Dermis blood vessel endothelial cell (primary cell): ENCODE measurements at places on chromosomes 3 and 15. TPM values are rescaled to one million over a fixed set of nuclear protein-coding genes. Genes with fewer than 3 reads are reported as not detected.

Gene CLRN1
- not detected in 2 replicates for total RNA-seq

Gene SLC24A5
- not detected in 2 replicates for total RNA-seq

Gene GUCA1C
- total RNA-seq, result 0.19 TPM in 1 of 2 replicates, not detected in the other

Gene NR2E3
- 0.05 TPM in 1 of 2 replicates, not detected in the other for total RNA-seq

Gene DOCK3
- under 0.01 TPM in 1 of 2 replicates, not detected in the other for total RNA-seq

Gene DNAJC17
- total RNA-seq, result 21.6 and 61.4 TPM in 2 replicates

Gene HTR3E
- not detected in 2 replicates for total RNA-seq

Gene ZNF717
- 9.3 and 9.7 TPM in 2 replicates for total RNA-seq

Gene GOLGA6L10
- total RNA-seq, result 0.17 and 0.65 TPM in 2 replicates

Gene CFAP91
- 0.14 and 0.34 TPM in 2 replicates for total RNA-seq

Gene BFSP2
- not detected in 2 replicates for total RNA-seq

Gene PLA2G4D
- total RNA-seq, result 0.17 TPM in 1 of 2 replicates, not detected in the other

Gene EFHB
- total RNA-seq, result 0.19 TPM in 1 of 2 replicates, not detected in the other

Gene HYPK
- 2.9 and 4.6 TPM in 2 replicates for total RNA-seq

Gene ATP13A5
- not detected in 2 replicates for total RNA-seq

Gene ZNF80
- total RNA-seq, result not detected in 2 replicates

Gene TRAT1
- not detected in 2 replicates for total RNA-seq

Gene SEMA3B
- 0.51 and 1.4 TPM in 2 replicates for total RNA-seq

Gene MINAR1
- 0.47 and 0.51 TPM in 2 replicates for total RNA-seq

Gene FSTL1
- total RNA-seq, result 524 and 719 TPM in 2 replicates

Gene OR5K2
- not detected in 2 replicates for total RNA-seq

Gene ALDH1L1
- not detected in 2 replicates for total RNA-seq

Gene ONECUT1
- total RNA-seq, result not detected in 2 replicates

Gene MAP6D1
- total RNA-seq, result 2.6 and 3.0 TPM in 2 replicates

Gene RTP1
- not detected in 2 replicates for total RNA-seq

Gene CHRM5
- 0.17 TPM in 1 of 2 replicates, not detected in the other for total RNA-seq

Gene MCTP2
- 9.0 and 11.9 TPM in 2 replicates for total RNA-seq

Gene C3orf22
- not detected in 2 replicates for total RNA-seq

Gene TMEM40
- not detected in 2 replicates for total RNA-seq

Gene GPR87
- total RNA-seq, result not detected in 2 replicates

Gene HIGD1A
- total RNA-seq, result 110 and 112 TPM in 2 replicates

Gene ARPC4
- total RNA-seq, result 210 and 309 TPM in 2 replicates

Gene GCSAM
- total RNA-seq, result not detected in 2 replicates

Gene LRRC2
- total RNA-seq, result under 0.01 and 0.09 TPM in 2 replicates

Gene CCDC54
- not detected in 2 replicates for total RNA-seq

Gene FSIP1
- 0.37 and 0.85 TPM in 2 replicates for total RNA-seq

Gene PLIN1
- total RNA-seq, result under 0.01 TPM in 1 of 2 replicates, not detected in the other

Gene SIDT1
- 0.09 TPM in 1 of 2 replicates, not detected in the other for total RNA-seq

Gene EPHA6
- total RNA-seq, result under 0.01 TPM in 1 of 2 replicates, not detected in the other

Gene SCAANT1
- total RNA-seq, result not detected in 2 replicates

Gene TMC3
- 0.05 TPM in 1 of 2 replicates, not detected in the other for total RNA-seq

Gene TRMT10C
- 30.6 and 36.1 TPM in 2 replicates for total RNA-seq

Gene TTLL3
- total RNA-seq, result 9.3 and 20.3 TPM in 2 replicates

Gene GOLGA8K
- 0.17 and 0.19 TPM in 2 replicates for total RNA-seq

Gene GOLGA6D
- total RNA-seq, result not detected in 2 replicates

Gene SCG3
- under 0.01 and 0.60 TPM in 2 replicates for total RNA-seq

Gene SNX4
- total RNA-seq, result 52.4 and 69.4 TPM in 2 replicates

Gene TSC22D2
- 7.0 and 7.4 TPM in 2 replicates for total RNA-seq
